Activated naive CD8-positive, alpha-beta T cell treated with anti-CD3 and anti-CD28 coated beads for 36 hours (primary cell): ENCODE measurements at places on chromosomes 3 and 15.
A peak's percentile ranks its signal among the peaks of the same experiment; 100 is the strongest.

DNA sequence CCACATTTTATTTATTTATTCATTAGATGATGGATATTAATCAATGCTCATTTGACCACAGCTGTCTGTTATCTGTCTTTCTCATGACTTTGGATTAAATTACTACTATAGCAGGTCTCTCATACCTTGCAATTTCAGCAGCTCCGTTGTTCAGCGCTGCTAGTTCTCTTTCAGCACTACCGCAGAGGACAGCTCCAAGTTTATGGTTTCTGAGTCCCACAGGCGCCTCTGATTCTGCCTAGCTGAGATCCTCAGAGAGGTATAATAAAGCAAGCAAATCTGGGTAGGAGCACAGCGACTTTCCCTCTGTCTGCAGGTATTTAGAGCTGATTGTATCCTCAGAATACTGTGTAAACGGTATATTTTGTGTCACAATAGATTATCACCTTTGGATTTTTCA, 204.9 kb downstream of the CNTN4 start:
- no peak overlapping the region for H3K4me3 ChIP-seq
- H3K36me3 ChIP-seq = no peaks in the 10 kb centered on the region
- H3K27me3 ChIP-seq = no peaks in the 10 kb centered on the region
- H3K4me1 ChIP-seq = no peaks in the 10 kb centered on the region
- DNase-seq = no peak

- H3K4me1 ChIP-seq = peaks cover 28% of the 10 kb centered on the region
- H3K27me3 ChIP-seq = no peaks in the 10 kb centered on the region
- H3K36me3 ChIP-seq = peaks cover 15% of the 10 kb centered on the region
These were observed 22.2 kb downstream of the TMEM43 start for GRCh38 chr3:14147066-14147435.

GRCh38 chr15:63503739-63504246, 600 bp upstream of the USP3 start:
- H3K4me3 ChIP-seq = peak overlapping the region; percentile 84
- peak; percentile 90 for DNase-seq
- H3K36me3 ChIP-seq = peaks cover 7% of the 10 kb centered on the region
- peaks cover 68% of the 10 kb centered on the region for H3K4me1 ChIP-seq
- no peaks in the 10 kb centered on the region for H3K27me3 ChIP-seq

GRCh38 chr15:58501006-58501405, 69.2 kb downstream of the LIPC start:
- no peaks in the 10 kb centered on the region for H3K36me3 ChIP-seq
- peaks cover 24% of the 10 kb centered on the region for H3K4me1 ChIP-seq
- no peaks in the 10 kb centered on the region for H3K27me3 ChIP-seq
- H3K27ac ChIP-seq = no peak overlapping the region

GRCh38 chr3:66140106-66140505, 80.7 kb upstream of the SLC25A26 start:
- H3K27me3 ChIP-seq = peaks cover 17% of the 10 kb centered on the region
- no peak overlapping the region for H3K27ac ChIP-seq
- H3K36me3 ChIP-seq = no peaks in the 10 kb centered on the region
- no peak overlapping the region for H3K4me3 ChIP-seq
- H3K4me1 ChIP-seq = no peaks in the 10 kb centered on the region
- no peak for DNase-seq

DNA sequence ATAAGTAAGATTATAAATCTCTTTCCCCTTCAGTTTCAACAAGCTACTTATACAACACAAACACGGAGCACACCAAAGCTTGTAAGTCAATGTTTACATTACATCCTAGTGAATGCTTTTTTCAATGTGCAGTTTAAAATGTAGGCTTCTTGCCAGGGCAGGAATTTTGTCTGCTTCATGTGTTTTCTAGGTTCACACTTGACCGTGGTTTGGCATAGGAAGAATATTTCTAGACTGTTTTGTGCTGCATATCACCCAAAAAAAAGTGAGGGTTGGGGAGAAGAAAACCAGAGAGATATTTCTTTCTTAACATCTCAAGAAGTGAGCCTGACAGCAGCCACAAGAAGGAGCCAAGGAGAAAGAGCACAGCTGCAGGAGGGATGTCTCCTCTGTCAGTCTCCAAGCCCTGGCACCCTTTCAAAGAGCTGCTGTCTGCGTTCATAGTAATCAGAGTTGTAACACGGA, 255.8 kb downstream of the MEIS2 start:
- peaks cover 41% of the 10 kb centered on the region for H3K27me3 ChIP-seq
- H3K4me1 ChIP-seq = no peaks in the 10 kb centered on the region

DNA sequence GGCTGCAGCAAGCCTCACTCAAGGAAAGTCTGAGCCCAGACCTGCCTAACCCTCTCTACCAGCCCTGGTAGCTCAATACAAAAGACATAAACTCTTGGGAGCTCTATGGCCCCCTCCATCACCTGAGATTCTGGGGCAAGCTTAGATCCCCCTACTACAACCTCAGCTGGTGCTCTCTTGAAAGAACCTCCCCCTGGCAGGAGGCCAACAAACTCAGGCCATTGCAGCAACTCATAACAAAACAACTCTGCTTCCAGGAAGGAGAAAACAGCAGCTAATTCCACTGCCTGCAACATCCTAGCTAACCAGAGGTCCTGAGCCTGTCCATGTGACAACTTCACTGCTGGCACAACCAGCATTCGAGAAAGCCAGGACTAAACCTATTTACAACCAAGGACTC, 169.2 kb downstream of the ROBO1 start:
- no peak for DNase-seq
- H3K4me3 ChIP-seq = no peak overlapping the region
- no peaks in the 10 kb centered on the region for H3K27me3 ChIP-seq
- H3K4me1 ChIP-seq = no peaks in the 10 kb centered on the region
- H3K36me3 ChIP-seq = no peaks in the 10 kb centered on the region

DNA sequence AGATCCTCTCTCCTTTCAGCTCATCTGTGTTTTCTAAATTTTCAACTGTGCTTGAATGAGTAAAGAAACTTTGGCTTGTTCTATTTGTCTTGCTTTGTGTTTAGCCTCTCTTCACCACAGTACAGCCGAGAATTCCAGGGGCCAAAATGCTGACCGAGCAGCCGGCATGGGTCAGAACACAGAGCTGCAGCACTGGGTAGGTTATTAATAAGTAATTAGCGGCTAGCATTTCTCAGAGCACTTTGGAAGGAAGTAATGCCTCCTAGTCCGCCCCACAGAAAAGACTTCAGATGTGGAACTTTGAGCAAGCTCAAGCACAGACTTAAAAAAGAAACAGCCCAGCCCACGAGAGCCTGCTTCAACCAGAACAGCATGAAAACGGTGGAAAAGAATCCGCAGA, 343.9 kb downstream of the ARRDC4 start:
- no peak overlapping the region for H3K27ac ChIP-seq
- no peaks in the 10 kb centered on the region for H3K36me3 ChIP-seq
- peaks cover 50% of the 10 kb centered on the region for H3K27me3 ChIP-seq
- no peak for DNase-seq
- no peak overlapping the region for H3K4me3 ChIP-seq

GRCh38 chr3:52085681-52086282, 29.4 kb upstream of the DUSP7 start:
- DNase-seq = peak; percentile 62
- peaks cover 4% of the 10 kb centered on the region for H3K36me3 ChIP-seq
- no peak overlapping the region for H3K4me3 ChIP-seq
- H3K27ac ChIP-seq = peak overlapping the region; percentile 70
- no peaks in the 10 kb centered on the region for H3K27me3 ChIP-seq

GRCh38 chr3:54324103-54324502, 201.8 kb downstream of the CACNA2D3 start:
- H3K27ac ChIP-seq = no peak overlapping the region
- no peak for DNase-seq
- no peak overlapping the region for H3K4me3 ChIP-seq
- no peaks in the 10 kb centered on the region for H3K27me3 ChIP-seq

DNA sequence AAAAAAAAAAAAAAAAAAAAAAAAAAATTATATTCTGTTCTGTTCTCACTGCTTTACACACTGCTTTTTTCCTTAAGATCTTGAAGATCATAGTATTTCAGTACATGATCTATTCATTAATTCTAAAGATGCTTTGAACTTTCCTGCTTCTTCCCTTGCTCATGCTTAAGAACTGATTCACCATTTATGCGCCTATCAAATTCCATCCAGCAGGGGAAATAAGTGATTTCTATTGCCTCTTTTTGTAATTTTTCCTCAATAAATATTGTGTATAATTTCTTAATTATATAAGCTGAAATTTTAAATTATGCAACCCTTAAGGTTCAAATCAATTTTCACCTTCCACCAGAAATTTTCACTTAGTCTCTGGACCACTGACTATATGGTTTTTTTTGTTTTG, 10.6 kb downstream of the DENND6A start:
- no peaks in the 10 kb centered on the region for H3K27me3 ChIP-seq
- no peak for DNase-seq
- H3K36me3 ChIP-seq = peaks cover 34% of the 10 kb centered on the region
- H3K4me3 ChIP-seq = no peak overlapping the region

DNA sequence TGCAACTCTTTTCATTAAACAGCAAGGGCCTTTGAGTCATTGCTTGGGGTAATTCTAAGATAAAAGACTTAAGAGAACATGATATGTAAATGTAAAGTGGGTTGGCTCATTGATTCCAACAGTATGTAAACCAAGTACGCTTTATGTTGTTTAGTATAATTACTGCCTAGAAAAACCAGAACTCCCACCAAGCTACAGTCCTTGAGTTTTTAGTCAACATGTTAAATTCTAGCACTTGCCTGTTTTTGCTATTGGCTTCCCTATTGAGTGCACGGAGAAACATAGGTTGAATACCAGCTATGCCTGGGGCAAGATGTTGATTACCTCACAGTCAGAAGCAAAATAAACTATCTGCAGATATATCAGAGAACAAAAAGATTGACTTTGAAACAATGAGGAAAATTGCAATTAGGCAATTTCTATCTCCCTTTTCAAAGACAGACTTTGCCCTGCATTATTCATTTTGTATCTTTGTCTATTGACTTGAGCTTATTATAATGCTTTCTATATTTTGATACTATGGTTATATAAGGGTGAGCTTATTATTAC, 179.3 kb downstream of the ZPLD1 start:
- no peaks in the 10 kb centered on the region for H3K4me1 ChIP-seq
- no peak for DNase-seq
- no peak overlapping the region for H3K4me3 ChIP-seq
- H3K27ac ChIP-seq = no peak overlapping the region
- no peaks in the 10 kb centered on the region for H3K36me3 ChIP-seq

- no peak overlapping the region for H3K4me3 ChIP-seq
- H3K4me1 ChIP-seq = no peaks in the 10 kb centered on the region
- DNase-seq = no peak
These were observed 187.0 kb downstream of the NTRK3 start for GRCh38 chr15:88069561-88069960.

- no peak overlapping the region for H3K4me3 ChIP-seq
- H3K36me3 ChIP-seq = no peaks in the 10 kb centered on the region
- no peak for DNase-seq
- H3K27me3 ChIP-seq = no peaks in the 10 kb centered on the region
These were observed 32.6 kb downstream of the PLS1 start for GRCh38 chr3:142628801-142629200.

DNA sequence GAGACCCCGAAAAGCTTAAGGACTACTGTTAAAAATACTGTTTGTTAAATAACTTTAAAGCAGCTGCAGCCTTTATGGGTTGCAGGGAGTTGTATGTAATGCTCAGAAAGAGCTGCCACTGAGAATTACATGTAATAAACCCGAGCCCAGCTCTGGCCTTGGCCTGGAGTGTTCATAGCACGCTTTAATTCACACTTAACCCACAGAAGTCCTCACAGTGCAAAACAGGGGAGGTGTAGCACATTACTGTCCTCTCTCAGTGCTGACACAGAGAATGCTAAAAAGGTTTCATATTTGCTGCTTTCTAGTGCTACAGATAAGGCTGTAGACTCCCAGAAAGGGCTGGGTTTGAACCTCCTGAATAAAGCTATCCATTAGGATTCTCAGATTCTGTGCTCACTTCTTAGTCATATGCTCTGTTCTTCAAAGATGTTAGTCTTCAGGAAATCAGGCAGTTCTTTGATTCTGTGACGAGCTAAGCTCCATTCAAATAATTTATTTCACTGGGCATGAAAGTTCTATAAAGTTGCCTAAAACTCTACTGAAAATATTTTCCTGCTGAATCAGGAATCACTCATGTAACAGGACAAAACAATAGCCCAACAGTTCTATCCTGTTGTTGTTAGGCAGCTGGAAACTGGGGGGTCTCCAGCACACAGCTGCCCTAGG, 108.0 kb downstream of the SENP2 start:
- H3K4me3 ChIP-seq = no peak overlapping the region
- no peaks in the 10 kb centered on the region for H3K4me1 ChIP-seq
- H3K27ac ChIP-seq = no peak overlapping the region
- H3K27me3 ChIP-seq = peaks cover under 1% of the 10 kb centered on the region
- DNase-seq = no peak

- no peak overlapping the region for H3K27ac ChIP-seq
- peaks cover 14% of the 10 kb centered on the region for H3K27me3 ChIP-seq
- H3K4me3 ChIP-seq = no peak overlapping the region
- no peaks in the 10 kb centered on the region for H3K36me3 ChIP-seq
These were observed 56.3 kb upstream of the PSMD6 start for GRCh38 chr3:64079369-64080150.

- no peaks in the 10 kb centered on the region for H3K4me1 ChIP-seq
- H3K27ac ChIP-seq = no peak overlapping the region
- H3K27me3 ChIP-seq = no peaks in the 10 kb centered on the region
- no peak overlapping the region for H3K4me3 ChIP-seq
- no peak for DNase-seq
These were observed 42.7 kb downstream of the MAP3K13 start for GRCh38 chr3:185405664-185406063.

DNA sequence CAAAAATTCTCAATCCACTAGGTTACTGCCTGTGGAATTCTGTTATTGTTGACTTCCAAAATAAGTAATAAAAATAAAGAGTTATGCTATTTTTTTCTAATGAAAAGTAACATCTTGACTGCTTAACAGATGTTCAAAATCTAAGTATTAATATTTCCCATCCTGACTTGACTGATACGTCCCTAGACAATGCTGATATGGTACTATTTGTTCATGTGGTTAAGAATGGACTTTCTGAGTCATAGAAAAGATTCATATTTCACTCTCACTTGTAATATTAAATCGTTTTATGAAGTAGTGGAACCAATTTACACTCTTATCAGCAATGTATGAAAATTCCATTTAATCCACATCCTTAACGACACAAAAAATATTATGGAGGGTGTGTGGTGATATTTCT, 104.8 kb upstream of the PLSCR5 start:
- no peaks in the 10 kb centered on the region for H3K36me3 ChIP-seq
- no peak for DNase-seq
- no peak overlapping the region for H3K4me3 ChIP-seq
- H3K27me3 ChIP-seq = no peaks in the 10 kb centered on the region
- H3K4me1 ChIP-seq = no peaks in the 10 kb centered on the region
- no peak overlapping the region for H3K27ac ChIP-seq

DNA sequence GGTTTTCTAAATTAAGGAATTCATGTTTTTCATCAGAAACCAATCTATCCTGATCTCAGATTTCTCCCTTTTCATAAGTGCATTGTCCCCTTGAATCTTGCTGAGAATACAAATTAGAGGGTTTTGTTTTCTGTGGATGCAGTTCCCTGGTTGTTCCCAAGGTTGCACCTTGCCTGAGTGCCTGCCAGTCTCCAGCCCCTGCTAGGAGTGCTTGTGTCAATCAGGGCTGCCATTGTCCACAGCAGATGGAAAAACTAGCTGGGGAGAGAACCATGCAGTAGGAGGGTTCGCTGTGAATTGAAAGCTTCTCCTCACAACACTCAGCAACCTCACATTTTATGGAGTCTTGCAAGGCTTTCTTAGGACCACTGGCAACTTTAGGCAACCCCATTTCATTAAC, 210.8 kb upstream of the CTNNB1 start:
- H3K27me3 ChIP-seq = peaks cover 48% of the 10 kb centered on the region
- H3K36me3 ChIP-seq = no peaks in the 10 kb centered on the region
- no peak overlapping the region for H3K27ac ChIP-seq
- H3K4me3 ChIP-seq = no peak overlapping the region
- no peaks in the 10 kb centered on the region for H3K4me1 ChIP-seq
